ENCODE measurements at places on chromosomes 4 and X.

DNA sequence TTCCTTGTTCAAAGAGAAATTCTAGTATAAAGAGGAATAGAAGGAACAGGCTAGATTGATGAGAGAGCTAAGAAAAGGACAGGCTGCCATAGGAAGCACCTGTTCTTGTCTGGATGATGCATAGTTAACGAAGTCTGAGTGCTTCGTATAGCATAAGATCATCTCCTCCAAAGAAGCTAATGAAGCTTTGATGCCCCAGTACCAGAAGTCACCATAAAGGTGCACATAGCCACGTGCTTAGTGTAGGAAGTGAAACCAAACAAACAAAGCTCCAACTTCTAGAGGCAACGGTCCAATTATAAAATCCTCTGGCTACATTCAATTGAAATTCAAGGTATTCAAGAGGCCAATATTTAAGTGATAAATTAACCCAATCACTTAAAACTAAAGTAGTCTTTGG, 31.0 kb downstream of the AFAP1 start:
- DNase-seq = no peak

- DNase-seq = no peak
Measured at GRCh38 chr4:150130933-150131332, 52.7 kb downstream of the DCLK2 start.

DNA sequence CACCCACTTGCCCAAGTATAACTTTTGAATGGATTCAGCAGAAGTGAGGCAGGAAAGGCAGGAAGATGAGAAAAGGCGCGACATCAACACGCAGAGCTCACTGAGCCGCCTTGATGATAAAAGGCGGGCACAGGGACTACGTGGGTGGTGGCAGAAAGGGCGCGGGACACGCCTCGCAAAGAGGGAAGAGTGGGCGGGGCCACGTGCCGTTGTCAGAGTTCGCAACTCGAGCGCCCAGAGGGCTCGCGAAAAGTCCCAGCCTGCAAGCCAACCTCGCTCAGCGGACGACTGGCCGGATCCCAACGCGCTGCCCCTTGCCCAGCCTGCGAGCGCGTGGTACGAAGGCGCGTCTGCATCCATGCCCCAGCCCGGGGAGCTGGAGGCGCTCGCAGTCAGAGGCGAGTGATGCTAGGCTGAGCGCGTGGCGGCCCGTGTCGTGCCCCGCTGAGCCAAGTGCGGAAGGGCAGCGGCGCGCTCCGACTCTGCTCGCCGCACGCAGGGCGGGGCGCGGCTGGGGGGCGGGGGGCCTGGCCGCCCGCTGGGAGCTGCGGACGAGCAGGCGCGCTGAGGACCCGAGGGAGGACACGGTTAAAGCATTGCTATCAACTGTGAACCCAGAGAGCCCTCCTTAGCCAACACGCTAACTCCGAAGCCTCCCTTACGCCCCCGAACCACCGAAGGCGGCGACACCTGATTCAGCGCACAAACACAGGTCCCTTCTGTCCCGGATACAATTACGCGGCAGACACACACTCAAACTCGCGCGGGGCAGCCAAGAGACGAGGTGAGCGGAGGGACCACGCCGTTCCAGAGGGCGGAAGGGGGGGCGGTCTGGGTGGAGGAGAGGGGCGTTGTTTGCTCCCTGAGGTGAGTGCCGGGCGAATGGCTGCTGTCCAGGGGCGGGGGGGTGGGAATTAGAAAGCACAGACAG, at the start of gene UGT8:
Gene UGT8, plus strand, starts transcription at position 617 of the 931 bp plus-strand sequence. CDS start 24,074 bp downstream, outside the sequence.
- DNase-seq = no peak

GRCh38 chrX:8647176-8647575, 84.8 kb downstream of the ANOS1 start:
- no peak for DNase-seq

DNA sequence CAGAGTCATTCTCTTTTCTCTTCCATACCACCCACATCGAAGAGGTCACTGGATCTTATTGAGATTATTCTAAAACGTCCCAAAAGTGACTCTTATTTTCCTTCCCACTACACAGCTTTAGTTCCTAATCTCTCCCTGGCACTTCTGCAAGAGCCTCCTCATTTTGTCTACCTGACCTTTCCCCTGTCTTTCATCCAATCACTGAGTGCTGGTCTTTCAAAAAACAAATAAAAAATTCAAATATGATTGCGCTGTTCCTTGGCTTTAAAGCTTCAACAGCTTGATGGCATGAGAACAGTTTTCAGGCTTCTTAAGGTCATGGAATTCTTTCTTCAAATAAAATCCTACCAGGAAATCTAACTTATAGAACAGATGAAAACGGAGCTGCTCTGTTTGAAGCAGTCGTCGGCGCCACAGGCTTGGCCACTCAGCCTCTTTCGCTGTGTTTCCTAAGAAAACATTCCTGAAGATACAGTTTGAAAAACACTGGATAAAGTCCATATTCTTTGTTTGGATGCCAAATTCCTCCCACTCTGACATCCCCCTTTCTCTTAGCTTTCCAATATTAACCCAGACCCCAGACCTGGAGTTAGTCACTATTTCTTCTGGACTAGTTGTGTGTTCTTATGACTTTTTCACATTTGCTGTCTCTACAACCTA, 12.5 kb downstream of the SYTL5 start:
- DNase-seq = no peak

DNA sequence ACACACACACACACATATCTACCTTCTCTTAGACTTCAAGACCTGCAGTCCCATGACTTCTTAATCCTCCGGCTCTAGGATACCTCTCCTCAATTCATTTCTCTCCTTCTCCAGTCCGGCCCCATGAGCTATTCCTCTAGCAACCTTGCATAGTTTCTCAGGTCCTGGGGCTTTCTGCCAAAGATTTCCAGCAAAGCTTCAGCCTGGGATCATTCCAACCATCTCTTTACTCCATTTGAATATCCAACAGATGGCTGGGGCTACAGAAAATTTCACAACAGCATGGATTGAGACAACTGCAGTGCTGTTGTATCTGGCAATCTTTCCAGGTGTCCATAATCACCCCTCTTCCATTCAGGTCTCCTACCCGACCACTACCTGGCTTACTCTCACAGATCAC, 184.1 kb downstream of the DCHS2 start:
- DNase-seq = no peak

GRCh38 chr4:38347251-38347650, 316.7 kb upstream of the KLF3 start:
- no peak for DNase-seq

DNA sequence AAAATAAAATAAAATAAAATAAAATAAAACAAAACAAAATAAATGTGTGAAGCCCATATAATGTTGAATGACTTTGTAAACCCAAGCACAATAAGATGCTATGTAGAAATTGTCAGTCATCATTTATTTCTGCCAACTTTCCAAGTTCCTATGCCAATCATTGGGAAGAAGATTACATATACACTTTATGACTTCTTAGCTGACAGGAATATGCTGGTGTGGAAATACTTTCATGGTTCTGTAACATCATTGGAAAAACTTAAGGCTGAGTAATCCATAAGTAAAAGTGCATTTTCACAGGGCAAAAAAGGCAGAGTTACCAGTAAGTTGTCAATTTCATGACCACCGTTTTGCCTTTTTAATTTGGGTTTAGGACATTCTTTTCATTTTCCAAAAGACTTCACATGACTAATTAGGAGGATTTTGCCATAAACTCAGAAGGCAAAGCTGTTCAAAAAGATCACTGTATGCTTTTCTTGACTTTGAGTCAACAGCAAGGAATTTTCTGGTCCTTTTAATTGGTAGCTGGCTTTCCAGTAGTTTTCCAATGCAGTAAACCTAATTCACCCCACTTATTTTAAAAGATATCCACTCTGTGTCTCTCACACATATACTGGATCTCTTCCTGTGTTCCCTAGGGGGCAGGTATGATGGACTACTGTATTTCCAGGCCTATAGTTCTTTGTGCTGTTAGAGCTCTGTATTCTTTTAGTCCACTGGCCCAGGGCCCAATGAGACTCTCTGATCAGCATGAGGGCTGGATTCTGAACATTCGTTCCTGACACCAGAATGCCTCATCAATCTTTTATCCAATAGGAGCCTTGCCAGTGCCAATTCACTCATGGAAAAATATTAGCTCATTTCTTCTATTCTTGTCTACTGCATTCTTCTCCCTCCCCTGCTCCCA, 26.2 kb upstream of the SCRG1 start:
- DNase-seq = no peak

DNA sequence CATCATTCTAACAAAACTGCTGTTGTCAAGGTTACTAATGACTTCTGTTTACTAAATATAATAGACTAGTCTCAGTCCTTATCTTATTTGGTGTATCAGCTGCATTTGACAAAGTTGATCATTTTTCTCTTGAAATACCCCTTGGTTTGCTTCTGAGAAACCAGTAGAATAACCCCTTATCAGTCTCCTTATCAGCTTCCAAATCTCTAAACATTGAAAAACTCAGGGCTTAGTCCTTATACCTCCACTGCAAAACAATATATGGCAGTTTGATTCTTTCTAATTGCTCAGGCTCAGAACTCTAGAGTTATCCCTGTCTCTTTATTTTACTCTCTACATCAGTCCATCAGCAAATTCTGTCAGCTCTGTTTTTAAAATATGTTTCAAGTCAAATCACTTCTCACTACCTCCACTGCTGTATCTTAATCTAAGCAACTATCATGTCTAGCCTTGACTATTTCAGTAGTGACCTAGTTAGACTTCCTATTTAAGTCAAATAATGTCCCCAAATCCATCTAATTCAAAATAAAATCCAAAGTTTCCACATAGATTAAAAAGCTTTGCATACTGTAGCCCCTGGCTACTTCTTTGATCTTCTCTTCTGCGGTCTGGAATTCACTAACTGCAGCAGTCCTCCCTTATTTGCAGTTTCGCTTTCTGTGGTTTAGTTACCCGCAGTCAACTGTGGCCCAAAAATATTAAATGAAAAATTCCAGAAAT, 87.1 kb upstream of the NPNT start:
- DNase-seq = no peak

DNA sequence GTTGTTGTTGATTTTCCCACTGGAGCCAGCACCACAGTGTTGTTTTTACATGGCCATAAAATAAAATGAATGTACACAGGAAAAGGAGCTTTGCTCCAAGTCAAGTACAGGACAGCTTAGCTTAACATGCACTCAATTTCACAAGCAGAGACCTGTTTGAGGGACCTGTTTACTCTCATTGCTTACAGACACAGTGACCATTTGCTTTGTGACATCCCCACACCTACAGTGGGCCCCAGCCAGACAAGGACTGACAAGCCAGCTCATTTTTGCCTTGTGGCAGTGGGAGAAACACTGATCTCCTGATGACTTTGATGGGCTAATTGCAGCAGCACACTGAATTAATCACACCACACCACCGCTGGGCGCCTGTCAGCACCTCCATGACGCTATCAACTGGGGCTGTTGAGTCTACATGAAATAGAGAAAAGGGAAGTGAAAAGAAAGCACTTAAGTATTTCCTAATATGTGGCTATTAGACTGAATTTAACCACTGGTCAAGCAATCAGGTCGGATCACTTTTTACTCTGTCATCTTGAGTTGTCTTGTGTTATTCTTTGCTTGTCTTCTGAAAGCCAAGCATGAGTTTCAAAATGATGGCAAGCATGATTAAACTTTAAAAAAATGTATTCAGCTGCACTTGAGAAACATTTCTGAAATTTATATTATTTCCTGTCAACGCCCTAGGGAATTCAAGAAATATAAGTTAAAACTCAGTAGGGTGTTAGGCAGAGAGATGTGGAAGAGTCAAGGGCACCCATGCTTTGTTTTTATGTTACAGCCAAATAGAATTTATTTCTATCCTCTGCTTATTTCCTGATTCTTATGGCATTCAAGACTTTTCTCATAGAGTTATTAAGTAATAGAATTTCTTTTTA, 557.7 kb downstream of the RAB28 start:
- no peak for DNase-seq

DNA sequence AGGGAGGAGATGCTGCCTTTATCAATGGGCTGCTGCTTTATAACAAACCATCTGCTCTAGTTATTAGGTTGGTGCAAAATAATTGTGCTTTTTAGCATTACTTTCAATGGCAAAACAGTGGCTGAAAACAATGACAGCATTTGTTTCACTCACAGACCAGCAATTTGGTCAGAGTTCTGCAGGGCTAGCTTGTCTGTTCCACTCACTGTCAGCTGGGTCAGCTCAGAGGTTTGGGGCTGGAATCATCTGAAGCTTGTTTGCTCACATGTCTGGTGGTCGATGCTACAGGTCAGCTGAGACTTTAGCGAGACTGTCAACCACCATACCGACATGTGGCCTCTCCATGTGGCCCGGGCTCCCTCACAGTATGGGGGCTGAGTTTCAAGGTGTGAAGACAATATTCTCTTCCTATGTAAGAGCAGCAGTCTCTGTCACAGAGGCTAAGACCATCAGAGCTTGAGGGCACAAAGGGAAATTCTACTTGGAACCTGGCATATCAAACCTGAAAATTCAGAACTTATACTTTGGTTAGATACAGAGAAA, 81.3 kb upstream of the LIMCH1 start:
- no peak for DNase-seq

- no peak for DNase-seq
Measured at GRCh38 chrX:29237972-29238371, 650.7 kb downstream of the IL1RAPL1 start.

GRCh38 chr4:14961292-14961691, 41.0 kb upstream of the CPEB2 start:
- DNase-seq = no peak

GRCh38 chrX:104254442-104255115, at the start of gene ESX1:
TSS of gene ESX1 (minus strand) at chrX:104254933. CDS start at chrX:104254849, 84 bp downstream.
- DNase-seq = no peak

DNA sequence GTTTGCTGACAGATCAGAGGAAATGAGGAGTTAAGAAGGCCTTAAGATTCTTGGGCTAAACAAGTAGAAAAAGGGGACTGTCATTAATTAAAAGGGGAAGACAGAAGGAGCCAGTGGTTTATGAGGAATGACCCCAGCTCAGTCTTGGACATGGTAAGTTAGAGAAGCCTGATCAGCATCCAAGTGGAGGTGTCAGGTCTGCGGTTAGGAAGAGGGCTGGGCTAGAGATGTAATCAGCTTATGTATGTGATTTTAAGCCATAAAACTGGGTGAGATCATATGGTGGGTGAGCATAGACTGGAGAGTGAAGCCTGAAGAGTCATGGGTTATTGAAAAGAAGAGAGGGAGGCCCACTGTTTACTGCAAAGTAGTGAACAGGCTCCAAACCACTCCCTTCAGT, 246.1 kb downstream of the NR3C2 start:
- no peak for DNase-seq

DNA sequence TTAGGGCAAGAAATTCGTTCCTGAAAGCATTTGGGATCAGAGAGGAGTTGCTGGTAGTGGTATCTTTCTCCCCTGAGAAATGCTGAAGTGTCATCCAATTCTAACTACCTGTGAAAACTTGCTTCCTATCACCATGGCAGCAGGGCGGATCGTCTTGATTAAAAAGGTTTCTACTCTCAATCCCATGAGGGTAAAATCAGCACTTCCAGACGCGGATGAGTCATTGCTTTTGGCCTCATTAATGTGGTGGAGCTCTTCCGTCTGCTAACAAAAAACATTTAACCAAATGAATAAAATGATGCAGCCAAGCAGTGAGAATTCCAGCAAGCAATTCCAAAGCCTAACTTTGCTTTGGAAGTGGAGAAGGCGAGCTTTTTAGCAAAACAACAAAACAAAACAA, 325.6 kb downstream of the CAMK2D start:
- no peak for DNase-seq

DNA sequence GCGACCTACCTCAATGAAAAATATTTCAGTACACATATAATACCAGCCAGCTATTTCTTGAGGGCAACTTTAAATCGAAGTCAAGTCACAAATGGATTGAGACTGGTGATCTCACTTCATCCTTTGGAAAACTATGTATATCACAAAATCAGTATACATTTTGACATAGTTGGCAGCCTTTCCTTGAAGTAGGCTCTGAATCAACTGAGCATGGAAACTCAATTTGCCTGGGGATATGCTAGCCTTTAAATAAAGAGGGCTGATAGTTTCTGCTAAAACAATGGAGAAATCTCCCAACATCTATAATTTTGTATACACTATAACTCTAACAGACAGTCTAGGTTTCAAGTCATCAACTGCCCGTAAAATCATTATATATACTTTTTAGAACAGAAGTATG, 282.8 kb upstream of the TENM3 start:
- DNase-seq = no peak
